ENCODE measurements at places on chromosomes 7 and 10.
A peak's percentile ranks its signal among the peaks of the same experiment; 100 is the strongest.

DNA sequence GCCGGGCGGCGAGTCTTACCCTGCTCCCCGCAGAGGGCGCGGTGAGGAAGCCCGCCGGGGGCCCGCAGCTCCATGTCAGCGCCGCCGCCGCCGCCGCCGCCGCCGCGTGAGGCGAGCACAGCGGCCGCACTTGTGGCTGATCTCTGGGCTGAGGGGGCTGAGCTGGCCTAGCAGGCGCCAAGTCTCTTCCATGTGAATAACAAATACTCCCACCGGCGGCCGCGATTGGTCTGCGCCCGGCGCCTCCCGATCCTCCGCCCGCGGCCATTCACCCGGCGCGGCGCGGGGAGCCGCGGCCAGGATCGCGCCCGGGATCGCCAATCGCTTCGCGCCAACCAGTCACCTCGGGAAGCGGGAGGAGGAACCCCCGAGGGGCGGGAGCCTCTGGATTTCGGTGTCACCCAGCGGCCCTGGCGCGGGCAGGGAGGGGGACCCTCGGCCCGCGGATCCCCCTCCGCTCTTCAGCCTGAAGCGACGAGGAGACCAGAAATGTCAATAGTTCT, at the start of gene GRM8:
Gene GRM8, minus strand, starts transcription at position 164 of the 503 bp plus-strand sequence.
- DNase-seq, result peak; percentile 84

DNA sequence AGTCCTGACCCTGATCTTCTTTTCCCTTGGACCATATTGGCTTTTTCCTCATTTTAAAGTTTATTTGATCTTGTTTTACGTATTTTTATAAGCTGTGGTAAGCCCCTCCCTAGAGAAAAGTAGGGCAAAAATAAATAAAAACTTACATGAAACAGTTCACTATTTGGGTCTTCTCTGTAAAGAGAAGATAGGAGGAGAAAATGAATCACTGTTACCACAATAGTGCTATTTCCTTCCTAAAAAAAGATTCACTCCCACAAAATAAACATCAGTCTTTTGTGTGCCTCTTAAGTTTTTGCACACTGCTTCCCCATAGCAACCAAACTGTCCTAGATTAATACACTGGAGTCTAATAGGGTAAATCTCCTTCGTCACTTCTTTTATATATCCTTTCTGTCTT, 1.4 kb upstream of the SVIL start:
- no peak for DNase-seq

DNA sequence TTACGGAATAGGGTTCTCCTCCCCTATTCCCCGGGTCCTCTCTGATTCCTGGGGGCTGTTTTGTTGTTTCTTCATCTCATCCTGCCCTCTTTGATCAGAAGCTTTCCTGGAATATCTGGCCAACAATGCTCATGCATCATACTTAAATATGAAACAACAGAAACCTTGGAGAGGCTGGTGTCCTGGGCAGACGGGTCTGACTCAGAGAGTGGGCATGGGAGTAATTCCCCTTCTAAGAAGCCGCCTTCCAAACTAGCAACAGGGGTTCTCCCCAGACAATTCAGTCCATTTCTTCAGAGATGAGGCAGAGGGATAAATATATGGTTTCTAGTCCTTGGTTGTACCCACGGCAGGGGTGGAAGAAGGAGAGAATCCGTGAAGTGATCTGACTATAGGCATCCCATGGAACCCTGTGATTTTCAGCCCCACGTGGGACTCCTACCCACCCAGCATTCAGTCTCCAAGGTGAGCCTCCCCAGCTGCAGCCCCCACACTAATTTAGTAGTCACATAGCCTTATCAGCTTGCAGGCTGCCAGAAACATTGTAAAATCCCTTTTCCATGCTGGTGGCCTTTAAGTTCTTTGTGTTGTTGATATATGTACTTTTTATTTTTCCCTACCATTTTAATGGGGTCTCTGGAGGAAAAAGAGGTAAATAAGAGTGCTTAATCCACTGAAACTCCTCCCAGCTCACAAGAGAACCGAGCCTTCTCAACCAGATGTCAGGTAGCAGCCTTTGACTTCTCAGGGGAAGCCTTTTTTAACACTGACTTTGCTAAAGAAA, 119.2 kb downstream of the SFMBT2 start:
- DNase-seq, result no peak

GRCh38 chr7:92671505-92672169, 81.4 kb upstream of the FAM133B start:
- DNase-seq, result no peak

DNA sequence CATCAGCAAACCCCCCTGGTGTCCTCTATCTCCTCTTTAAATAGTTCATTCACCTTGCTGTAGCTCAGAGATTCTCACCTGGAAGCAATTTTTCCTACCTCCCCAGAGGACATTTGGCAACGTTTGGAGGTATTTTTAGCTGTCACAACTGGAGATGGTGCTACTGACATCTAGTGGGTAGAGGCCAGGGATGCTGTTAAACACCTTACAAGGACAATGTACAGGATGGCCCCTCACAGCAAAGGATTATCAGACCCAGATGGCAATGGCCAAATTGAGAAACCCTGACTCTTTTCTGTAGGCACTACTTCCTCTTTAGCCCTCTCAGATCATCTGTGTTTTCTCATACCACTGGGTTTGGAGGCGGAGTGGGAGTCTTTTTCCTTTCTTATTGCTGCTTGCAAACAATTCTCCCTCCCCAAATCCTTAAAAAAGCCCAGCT, 13.2 kb upstream of the TRA2A start:
- DNase-seq, result no peak

- no peak for DNase-seq
These were observed 386 bp downstream of the ABHD11 start for GRCh38 chr7:73738220-73738611.

GRCh38 chr10:2992401-2993198, 74.7 kb upstream of the PFKP start:
- DNase-seq, result no peak

- no peak for DNase-seq
These were observed 33.6 kb downstream of the AGAP3 start for GRCh38 chr7:151119902-151120301.

DNA sequence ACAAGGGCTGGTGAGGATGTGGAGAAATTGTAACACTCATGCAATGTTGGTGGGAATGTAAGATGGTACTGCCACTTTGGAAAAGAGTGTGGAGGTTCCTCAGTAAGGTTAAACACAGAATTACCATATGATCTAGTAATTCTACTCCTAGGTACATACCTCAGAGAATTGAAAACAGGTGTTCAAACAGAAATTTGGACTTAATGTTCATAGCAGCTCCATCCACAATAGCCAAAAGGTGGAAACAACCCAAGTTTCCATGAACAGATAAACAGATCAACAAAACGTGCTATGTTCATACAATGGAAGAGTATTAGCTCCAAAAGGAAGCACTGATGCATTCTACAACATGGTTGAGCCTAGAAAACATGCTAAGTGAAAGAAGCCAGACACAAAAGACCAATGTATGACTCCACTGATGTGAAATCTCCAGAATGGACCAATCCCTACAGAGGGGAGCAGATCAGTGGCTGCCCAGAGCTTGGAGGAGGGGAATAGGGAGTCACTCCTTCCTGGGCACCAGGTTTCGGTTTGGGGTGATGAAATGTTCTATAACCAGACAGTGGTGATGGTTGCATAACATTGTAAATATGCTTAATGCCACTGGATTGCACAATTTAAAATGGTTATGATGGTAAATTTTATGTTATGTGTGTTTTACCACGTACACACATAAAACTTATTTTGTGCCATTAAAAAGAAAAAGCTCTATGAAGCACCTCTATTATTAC, 5.7 kb upstream of the WDR86 start:
- peak; percentile 51 for DNase-seq

- no peak for DNase-seq
These were observed 4.5 kb upstream of the HKDC1 start for GRCh38 chr10:69215405-69216171.

DNA sequence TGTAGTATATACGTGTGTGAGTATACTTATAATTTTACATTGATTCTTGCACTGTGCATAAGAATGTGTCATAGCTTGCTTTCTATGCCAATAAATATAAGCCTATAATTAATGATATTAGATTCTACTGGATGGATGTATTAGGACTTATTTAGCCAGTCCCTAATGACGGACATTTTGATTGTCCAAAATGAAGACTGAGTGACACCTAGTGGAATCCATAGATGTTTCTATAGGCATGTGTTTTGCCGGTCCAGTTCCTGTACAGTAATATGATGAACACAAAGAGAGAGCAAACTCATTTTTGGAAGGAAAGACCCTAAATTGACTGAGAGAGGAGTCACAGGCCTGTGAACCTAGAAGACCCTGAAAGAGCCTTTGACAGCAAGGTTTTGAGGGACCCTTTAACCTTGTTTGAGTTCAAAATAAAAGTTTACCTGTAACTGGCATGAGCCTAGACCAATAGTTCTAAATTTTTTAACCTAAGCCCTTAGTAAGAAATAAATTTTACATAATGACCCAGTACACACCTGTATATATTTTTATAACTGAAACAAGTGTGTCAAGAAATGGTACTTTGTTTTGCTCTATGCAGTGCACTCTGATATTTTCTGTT, 42.4 kb upstream of the AGBL3 start:
- no peak for DNase-seq

DNA sequence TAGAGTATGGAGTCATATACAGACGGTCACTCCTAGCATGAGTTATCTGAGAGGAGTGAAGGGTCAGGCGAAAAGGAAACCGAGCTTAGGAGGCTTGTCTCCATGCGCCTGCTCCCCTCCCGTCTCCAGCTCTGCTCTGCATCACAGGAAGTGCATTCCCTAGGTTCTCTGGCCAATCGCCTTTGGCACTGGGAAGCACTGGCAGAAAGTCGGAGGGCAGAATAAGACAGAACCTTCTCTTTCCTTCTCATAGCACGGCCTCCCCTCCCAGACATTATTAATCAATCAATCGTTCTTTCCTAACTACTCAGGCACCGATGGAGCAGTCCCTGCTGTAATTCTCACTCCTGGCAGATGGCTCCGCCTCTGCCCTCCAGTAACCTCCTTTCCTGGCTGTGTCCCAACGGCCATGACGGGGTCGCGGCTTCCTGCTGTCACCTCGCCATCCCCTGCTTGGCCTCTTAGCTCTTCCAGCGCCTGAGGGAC, 177.1 kb downstream of the FRMD4A start:
- no peak for DNase-seq

DNA sequence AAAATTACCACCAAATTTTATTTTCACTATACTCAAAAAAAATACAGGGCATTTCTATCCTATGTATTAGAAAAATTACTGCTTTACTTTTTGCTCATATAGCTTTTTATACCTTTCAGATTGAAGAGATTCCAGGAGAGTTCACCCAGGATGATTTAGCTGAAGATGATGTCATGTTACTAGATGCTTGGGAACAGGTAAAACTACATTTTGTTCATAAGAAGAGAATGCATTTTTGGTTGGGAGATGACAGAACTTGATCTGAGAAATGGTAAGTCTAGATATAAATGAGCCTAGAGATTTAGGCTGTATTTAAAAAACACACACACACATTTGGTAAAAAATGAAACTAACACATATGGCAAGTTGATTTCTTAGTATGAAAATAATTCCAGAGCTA, 38.1 kb upstream of the ARL4A start:
- no peak for DNase-seq

DNA sequence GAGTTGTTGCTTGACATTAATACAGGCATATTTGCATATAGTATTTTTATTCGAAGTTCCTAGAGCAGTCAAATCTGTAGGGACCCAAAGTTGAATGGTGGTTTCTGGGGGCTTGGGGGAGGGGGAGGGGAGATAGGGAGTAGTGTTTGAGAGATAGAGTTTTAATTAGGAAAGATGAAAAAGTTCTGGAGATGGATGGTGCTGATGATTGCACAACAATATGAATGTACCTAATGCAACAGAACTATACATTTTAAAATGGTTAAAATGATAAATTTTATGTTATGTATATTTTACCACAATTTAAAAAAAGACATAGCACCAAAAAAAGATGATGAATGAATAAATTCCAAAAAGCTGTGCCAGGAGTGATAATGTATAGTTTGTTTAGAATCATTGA, 41.8 kb downstream of the STK31 start:
- no peak for DNase-seq

- DNase-seq, result no peak
These were observed 39.5 kb upstream of the GJD4 start for GRCh38 chr10:35565602-35566081.

GRCh38 chr10:104255311-104255981, 754 bp downstream of the GSTO1 start:
- DNase-seq, result no peak

DNA sequence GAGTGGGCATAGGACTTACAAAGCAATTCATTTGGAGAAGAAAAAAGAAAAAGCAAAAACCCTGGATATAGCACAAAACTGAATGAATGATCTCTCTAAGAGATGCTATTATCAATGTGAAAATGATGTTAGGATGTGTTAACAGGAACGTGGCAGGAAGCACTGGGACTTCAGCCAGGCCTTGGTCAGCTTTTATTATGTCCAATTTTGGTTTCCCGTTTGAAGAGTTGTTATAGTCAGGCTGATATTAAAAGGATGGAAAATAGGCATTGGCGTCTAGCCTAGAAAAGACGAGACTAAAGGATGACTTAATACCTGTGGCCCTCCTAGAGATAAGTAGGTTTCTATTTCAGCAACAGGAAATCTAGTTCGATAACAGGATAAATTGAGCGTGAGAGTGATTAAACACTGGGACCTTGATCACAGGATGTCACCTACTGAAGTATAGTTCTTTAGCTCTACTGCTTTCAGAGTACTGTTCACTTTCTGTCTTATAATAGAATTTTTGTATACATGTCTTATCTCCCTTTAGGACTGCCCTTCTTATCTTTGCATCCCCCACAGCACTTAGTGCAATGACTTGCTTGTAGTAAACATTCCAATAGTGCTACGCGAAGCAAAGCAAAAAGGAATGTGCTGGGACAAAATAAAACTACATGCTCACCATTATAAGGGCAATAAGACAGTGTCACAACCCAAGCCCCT, 99.8 kb upstream of the AGBL3 start:
- DNase-seq, result peak; percentile 60

DNA sequence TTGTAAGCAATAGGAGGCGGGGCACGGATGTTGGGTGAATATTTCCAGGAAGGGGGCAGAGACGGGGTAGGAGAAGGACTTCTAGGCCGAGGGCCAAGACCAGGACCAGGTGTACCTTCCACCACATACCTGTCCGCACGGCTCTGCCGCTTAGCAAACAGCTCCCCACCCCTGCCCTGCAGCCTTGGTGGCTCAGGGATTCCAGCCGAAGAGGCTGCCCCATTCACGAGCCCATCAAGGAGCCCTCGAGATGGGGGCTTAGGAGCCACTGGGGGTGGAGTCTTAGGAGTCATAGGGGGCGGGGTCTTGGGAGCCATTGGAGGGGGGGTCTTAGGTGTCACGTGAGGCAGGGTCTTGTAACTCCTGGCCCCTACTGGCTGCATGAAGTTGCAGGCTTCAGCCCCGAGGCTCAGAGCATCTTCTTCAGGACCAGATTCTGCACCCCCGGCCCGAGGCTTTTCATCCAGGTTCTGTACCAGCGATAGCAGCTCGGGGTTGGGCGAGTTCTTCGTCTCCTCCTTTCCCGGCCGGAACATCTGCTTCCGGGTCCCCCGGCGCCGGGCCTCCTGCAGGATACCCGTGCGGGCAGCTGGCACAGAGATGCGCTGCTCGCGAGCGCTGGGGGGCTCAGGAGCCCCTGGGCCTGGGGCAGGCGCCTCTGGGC, 6.1 kb upstream of the MYOZ1 start:
- peak; percentile 49 for DNase-seq
